ENCODE measurements at places on chromosomes 2 and 18. TPM values are rescaled to one million over a fixed set of nuclear protein-coding genes. Genes with fewer than 3 reads are reported as not detected.

GRCh38 chr2:112583497-112584133 is 794 bp upstream of the CHCHD5 start:
- DNase-seq, result no peak

ADGRF3 gene
- total RNA-seq, result 0.28 TPM

GRCh38 chr18:67665266-67665665 is 148.7 kb upstream of the DSEL start:
- no peak for DNase-seq

DNA sequence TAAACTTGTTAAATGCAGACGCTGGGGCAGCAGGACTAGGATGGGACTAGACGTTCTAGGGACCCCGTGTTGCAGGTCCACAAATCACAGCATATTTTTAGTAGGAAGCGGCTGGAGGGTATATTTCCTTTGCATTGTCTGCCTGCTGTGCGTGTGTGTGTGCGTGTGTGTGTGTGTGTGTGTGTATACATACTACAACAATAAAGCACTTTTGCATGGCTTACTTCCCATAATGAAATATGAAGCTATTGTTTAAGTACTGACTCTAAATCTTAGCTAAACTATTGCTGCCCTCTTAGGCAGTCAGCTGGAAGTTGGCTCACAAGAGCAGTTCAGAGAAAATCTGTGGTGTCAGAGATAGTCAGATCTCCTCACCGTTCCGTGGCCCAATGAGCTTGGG is 133.4 kb downstream of the CABLES1 start:
- DNase-seq, result no peak

- DNase-seq, result no peak
These were observed 12.8 kb upstream of the ONECUT2 start for GRCh38 chr18:57422313-57422872.

- no peak for DNase-seq
These were observed 57.2 kb upstream of the ACVR1 start for GRCh38 chr2:157933160-157933920.

DNA sequence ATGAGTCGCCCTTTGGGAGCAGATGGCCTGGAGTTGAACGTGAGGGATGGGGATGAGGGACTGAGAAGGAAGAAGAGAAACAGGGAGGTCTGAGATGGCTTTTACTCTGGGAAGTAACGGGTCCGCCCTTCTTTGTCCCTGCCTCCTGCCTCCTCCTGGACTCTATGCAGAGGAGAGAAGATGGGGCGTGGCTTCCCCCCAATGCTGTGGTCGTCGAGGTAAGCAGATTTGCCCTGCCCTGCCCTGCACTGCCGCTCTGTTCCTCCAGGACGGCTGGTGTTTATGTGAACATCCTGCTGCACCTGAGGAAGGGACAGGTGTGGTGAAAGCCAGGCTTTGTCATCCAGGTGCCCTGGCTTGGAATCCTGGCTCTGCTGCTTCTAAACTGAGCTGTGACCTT is 13.5 kb upstream of the NTSR2 start:
- DNase-seq, result no peak

- no peak for DNase-seq
These were observed 414.6 kb downstream of the ZNF516 start for GRCh38 chr18:76080430-76080829.
